CMK (cell line): ENCODE measurements at places on chromosomes 11 and 22.

- DNase-seq = peak; percentile 12
Observed at GRCh38 chr11:120842195-120842594, 181.7 kb upstream of the TBCEL start.

- no peak for DNase-seq
Observed at GRCh38 chr22:11613898-11614755, 3913.9 kb upstream of the OR11H1 start.

DNA sequence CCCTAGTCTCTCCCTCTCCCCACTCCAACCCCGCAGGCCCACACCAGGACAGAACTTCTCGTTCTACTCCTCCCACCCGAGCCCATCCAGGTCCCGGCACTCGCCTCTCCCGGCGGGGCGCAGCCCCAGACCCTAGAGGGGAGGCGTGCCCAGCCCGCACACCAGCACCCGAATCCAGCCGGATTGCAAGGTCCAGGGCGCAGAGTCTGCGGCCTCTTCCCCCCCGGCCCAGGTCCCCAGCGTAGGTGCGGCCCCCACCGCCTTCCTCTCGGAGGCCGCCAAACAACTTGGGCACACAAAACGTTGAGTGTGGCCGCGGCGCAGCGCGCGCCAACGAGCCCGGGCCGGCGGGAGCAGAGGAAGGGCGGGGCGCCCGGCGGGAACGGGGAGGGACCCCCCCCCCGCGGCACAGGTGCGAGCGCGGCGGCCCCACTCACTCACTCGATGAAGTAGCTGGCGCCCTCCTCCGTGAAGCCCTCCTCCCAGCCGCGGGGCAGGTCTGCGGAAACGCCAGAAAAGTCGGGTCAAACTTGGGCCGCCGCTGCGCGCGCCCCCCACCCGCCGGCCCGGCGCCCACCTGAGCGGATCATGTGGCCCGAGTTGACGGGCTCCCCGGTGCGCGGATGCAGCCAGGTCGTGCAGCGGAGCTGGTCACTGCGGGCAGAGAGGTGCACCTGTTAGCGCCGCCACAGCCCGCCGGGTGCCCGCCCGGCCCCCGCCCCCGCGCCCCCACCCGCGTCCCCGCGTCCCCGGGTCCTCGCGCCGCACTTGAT is 480 bp downstream of the PLEKHA7 start:
- no peak for DNase-seq

DNA sequence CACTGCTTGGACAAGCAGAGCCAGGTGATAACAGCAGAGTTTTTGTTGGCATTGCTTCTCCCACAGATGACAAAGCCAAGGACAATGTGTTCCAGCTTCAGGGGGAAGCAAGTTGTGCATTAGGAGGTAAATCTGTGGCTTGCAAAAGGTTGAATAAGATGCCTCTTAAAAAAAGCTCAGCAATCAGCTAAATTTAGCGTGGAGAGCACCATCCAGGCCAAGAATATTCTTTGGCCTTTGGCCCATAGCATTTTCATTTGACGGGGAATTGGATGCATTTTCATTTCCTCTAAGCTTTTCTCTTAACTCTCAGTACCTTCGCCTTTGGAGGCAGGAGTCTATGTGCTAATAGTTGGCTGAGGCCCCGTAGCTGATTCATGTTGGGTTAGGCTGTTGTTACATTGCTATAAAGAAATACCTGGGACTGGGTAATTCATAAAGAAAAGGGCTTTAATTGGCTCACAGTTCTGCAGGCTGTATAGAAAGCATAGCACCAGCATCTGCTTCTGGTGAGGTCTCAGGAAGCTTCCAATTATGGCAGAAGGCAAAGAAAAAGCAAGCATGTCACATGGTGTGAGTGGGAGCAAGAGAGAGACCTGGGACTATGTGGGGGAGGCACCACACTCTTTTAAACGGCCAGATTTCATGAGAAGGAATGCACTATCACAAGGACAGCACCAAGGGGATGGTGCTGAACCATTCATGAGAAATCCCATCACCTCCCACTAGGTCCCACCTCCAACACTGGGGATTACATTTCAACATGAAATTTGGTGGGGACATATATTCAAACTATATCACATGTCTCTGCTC is 350.1 kb upstream of the C11orf87 start:
- DNase-seq = no peak

DNA sequence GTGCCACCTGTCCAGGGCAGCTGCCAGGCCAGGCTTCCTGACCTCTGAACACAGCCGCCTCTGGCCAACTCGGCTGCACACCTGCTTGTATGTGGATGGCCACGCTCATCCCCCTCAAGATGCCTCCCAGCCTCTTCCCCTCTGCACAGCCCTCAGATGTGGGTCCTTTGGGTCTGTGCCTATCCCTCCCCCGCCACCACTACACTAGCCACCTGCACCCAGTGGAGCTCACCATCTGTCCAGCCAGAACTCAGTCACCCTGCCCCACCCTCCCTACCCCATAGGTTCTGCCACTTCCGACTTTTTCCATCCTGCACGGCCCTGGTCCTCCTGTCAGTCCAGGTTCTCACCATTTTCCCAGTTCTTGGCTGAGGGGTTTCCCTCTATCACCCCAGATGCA is 44.6 kb downstream of the PHF21B start:
- no peak for DNase-seq

- no peak for DNase-seq
Observed at GRCh38 chr11:119324189-119324588, 7.3 kb upstream of the MCAM start.

- no peak for DNase-seq
Observed at GRCh38 chr22:50630376-50630775, 2.4 kb upstream of the ARSA start.
